ENCODE measurements at places on chromosomes 11 and 22.

GRCh38 chr22:23267226-23268043 is 87.1 kb downstream of the BCR start:
- no peak for DNase-seq

- DNase-seq = no peak
These were observed 105.4 kb upstream of the PITPNB start for GRCh38 chr22:28024422-28024888.

DNA sequence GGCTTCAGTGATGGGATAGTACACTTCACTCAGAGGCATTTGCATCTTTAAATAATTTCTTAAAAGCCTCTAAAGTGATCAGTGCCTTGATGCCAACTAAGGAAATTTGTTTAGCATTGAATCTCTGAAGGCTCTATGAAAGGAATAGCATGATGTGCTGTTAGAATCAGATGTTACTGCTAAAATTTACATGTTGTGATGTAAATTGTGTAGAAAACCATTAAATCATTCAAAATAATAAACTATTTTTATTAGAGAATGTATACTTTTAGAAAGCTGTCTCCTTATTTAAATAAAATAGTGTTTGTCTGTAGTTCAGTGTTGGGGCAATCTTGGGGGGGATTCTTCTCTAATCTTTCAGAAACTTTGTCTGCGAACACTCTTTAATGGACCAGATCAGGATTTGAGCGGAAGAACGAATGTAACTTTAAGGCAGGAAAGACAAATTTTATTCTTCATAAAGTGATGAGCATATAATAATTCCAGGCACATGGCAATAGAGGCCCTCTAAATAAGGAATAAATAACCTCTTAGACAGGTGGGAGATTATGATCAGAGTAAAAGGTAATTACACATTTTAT is 4.6 kb downstream of the MALAT1 start:
- no peak for DNase-seq

DNA sequence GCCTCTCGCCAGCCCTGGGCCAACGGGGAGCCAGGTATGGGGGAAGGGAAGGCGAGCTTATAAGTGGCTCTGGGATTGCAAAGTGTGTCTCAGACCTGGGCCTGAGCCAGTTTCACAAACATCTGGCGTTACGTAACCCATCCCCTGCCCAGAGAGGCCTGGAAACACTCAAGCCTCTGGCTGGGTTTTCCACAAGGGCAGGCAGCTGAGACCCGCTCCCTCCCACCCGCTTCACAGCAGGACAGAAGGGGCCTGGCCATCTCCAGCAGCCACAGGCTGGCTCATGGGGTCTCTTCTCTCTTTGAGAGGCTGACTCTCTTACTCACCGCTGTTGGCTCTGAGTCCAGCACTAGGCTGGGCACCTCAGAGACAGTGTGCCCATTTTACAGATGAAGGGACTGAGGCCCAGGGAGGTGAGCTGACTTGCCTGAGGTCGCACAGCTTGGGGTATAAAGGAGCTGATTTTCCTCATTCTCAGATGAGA is 44.5 kb downstream of the TRIOBP start:
- peak; percentile 59 for DNase-seq

- no peak for DNase-seq
These were observed 64.2 kb downstream of the FLI1 start for GRCh38 chr11:128757886-128758612.

DNA sequence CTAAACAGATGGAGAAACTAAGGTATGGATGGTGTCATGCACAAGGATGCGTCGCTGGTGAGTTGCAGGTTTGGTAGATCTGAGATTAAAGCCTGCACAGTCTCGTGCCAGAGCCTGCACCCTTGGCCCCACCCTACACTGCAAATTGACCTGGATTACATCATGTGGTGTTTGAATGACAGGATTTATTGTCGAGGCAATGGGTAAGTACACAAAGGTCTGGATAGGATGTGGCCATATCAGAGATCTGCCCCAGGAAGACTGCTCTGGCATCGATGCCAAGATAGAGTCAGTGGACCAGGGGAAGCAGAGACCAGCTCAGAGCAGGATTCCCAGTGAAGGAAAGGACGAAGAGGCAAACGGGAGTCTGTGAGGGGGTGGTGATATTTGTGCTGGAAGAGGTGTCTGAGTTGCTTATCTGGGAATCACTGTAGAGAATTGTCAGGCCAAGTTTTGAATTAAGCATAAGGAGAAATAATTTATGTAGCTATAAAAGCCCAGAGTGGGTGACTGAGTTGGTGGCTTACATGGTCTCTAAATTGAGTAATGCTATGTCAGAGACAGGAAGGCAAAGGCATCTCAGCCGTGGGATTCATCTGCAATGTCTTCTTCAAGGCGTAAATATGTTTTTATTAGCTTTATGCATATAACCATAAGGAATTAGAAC is 499.6 kb upstream of the B3GAT1 start:
- DNase-seq = no peak

GRCh38 chr22:35727436-35727835 is 9.8 kb downstream of the APOL5 start:
- DNase-seq = no peak

GRCh38 chr22:38098410-38099249 is 11.9 kb downstream of the BAIAP2L2 start:
- no peak for DNase-seq

- DNase-seq = peak; percentile 25
These were observed 10.4 kb downstream of the NHERF4 start for GRCh38 chr11:119195680-119196079.

DNA sequence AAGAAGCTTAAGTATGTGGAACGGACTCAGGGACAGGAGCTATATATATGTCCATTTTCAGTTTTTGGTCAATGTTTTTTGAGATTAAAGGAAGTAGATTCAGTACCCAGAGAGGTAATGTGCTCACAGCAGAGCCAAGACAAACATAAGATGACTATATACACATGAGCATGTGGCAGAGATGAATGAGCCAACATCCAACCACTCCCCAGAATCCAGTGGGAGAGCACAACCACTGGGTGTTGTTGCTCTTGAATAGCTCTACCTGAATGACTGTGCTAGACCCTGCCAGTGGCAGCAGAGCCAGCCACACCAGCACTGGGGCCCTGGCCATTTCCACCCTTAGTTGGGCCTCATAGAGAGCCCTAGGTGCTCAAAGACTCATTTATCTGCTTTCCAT is 10.7 kb upstream of the SYTL2 start:
- no peak for DNase-seq

DNA sequence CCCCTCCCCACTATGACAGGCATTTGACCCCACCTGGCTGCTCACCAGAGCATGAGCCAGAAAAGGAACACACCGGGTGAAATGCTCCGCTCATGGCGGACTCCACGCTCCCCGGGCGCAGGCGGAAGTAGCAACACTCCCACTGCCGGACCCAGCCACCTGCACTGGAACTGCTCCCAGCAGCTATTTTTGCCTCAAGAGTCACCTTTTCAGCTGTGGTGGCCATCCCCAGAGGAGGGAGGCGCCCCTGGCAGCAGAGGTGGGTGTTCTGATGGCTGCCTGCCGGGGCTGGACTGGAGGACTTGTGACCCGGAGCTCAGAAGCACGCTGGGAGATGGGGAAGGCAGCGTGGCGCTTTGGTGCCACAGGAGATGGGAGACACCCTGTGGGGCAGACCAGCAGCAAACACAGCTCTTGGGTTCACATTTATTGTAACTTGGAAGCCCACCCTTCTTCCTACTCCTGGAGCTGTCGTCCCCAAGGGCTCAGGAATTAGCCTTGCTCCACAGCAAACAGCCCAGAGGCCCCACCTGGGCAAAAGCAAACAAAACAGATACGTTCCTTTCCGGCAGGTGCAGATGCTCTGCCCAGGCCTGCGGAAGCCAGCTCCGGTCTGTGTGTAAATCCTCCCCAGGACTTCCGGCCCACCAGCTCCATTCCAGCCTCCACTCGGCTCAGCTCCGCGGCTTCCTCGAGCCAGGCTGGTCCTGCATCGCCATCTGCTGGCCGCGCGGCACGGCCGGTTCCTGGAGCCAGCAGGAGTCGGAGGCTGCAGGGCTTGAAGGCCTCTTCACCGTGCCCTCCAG is 3.7 kb downstream of the RPS19BP1 start:
- peak; percentile 93 for DNase-seq

GRCh38 chr22:26225207-26225606 is 55.9 kb downstream of the SEZ6L start:
- no peak for DNase-seq

GRCh38 chr11:79157738-79158137 is 283.1 kb downstream of the TENM4 start:
- no peak for DNase-seq

DNA sequence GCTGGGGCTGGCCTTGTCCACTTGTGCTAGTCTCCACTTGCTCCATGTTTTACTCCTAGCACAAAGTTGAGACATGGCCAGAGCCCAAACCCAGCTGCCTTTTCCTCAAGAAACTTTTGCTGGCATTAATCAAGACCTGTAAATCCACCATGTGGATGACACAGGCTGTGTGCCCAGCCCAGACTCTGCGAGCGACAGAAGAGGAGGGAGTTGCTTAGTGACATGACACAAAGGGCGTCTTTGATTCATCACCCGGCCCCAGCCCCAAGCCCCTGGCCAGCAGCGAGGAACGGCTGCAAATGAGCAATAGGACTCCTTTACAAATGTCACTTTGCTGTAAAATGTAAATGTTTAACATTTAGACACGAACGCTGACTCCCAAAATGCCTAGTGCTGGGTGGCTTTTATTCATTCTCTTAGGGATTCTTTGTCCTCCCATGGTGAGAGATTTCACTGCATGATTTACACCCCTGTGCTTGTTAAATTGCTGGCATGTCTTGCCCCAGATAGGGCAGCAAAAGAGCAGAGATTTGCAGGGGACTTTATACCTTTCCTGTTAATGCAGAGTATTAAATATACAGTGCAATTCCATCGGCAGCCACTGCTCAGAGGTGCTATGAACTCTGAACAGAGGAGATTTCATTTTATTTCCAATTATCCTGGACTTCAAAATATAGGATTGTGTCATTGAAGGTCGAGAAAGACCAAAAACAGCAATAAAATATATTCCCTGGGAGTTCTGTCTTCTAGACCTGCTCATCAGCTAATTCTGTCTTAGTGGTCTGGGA is 263.6 kb upstream of the NCAM1 start:
- no peak for DNase-seq

GRCh38 chr22:21000207-21000986 is 1.5 kb downstream of the THAP7 start:
- DNase-seq = peak; percentile 36

GRCh38 chr22:36028646-36029405 is at the start of gene RBFOX2:
Gene RBFOX2, minus strand, starts transcription at chr22:36028824. Its CDS starts 399 bp downstream, at chr22:36028425.
- peak; percentile 95 for DNase-seq

DNA sequence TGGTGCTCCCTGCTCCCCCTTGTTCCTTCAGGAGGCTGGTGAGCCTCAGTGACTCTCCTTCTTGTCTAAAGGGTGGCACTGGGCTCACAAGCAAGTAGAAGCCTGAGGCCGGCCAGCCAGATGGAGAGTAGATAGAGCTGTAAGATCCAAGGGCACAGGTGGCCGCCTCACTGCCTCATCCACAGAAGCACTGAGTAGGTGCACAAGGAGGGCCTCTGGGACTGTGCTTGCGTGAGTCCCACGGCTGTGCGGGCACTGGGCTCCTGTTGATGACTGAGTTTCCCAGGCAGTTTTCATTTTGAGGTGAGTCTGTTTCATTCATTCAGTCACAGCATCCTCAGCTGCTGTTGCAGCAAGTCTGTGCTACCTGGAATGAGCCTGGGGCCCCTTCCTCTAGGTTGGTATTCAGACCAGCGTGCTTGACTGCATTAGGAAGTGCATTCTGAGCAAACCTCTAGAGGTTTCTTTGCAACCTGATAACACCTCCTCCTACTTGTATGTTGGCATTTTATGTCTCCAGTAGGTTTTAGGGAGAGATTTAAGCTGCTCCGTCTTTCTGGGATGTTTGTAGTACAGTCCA is 184.0 kb downstream of the TBC1D22A start:
- no peak for DNase-seq

DNA sequence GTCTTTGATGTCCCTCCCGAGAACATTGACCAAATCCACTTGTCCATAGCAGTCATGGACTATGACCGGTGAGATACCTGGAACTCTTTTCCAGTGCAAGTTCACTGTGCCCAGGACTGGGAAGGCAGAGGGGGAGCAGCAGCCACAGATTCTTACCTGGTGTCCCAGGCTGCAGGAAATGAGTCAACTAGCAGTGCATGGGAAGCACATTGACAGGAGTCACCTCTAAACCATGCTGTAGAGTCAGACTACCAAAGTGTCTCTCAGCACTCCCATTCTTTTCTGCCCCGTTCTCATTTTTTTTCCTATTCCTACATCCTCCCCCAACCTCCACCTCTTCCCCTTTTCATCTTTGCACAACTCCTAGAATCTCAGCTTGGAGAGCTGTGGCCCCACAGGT is 67.2 kb upstream of the OLFML1 start:
- no peak for DNase-seq

DNA sequence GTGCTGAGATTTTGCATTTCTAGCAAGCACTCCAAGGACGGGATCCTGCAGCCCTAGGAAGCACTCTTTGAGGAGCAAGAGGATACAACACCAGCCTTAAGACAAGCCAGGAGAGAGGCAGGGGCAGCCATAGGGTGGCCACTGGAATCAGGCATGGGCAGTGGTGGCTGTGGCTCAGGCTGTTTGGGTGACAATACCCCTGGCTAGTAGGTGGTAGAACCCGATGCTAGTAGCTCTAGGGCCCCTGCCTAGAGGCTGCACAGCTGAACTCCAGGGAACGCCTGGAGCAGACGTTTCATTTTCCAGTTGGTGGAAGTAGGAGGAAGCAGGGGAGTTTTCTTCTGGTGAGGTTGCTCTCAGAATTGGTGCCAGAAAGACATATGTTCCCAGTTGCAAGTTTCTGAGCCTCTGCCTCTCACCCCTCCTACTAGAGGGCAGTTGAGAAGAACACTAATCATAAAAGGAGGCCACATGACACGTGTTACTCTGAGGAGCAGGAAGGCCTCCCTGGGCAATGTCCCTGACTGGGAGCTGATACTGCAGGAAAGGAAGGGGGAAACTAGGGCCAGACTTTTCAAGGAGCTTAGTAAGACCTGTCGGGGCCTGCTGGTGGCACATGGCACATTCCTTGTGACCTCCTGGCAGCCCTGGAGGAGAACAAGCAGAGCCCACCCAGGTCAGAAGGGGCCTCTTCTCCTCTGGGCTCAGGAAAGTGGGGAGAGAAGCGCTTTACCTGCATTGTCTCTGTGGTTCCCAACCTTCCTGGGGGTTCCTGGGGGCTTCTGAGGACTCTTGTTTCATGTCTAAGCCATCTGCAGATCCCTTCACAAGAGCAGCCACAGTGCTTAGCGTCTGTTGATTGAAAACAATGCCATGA is 56.6 kb upstream of the DRD2 start:
- DNase-seq = no peak

- no peak for DNase-seq
These were observed 20.1 kb downstream of the TOLLIP start for GRCh38 chr11:1289211-1289935.

- DNase-seq = no peak
These were observed 94.3 kb downstream of the RNF169 start for GRCh38 chr11:74842967-74843366.

- DNase-seq = no peak
These were observed 51.5 kb upstream of the ZBED5 start for GRCh38 chr11:10909141-10909883.

DNA sequence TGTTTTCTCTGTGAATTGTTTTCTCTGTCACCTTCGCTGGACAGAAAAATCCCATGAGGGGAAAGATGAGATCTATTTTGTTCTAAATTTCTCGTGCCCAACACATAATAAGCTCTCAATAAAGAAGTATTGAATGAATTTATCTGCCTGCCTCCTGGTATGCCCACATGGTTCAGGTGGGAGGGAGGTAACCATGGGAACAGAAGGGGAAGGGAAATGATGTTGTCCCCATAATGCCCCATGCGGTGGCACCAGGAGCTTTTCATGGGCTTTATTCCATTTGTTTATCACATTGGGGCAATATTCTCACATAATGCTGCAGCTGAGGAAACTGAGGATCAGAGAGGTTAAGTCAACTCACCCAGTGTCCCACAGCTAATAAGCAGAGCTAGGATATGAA is 8.7 kb downstream of the USH1C start:
- no peak for DNase-seq

GRCh38 chr11:76783896-76784813 is 999 bp downstream of the TSKU start:
- no peak for DNase-seq
